Kidney capillary endothelial cell (primary cell): ENCODE measurements at places on chromosomes 1 and 21.

DNA sequence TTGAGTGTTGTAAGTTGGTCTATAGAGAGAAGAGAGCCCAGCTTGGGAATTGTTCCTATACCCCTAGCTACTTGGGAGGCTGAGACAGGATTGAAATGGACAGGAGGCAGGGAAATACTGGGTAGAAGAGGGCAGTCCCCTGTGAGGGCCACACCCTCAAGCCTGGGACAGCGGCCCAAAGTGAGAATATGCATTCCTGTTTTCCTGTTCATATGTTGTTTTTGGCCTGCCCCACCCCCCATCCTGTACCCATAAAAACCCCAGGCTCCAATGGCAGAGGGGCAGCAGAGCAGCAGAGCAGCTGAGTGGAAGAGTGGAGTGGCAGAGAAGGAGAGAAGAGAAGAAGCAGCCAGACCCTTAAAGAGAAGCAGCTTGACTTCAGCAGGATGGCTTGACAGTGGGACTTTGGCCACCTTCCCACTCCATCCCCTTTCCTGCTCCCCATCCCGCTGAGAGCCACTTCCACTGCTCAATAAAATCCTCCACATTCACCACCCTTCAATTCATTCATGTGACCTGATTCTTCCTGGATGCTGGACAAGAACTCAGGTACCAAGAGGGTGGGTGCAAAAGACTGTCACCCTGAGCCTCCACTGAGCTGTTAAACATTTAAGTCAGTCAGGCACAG lies 70.6 kb upstream of the PUM1 start:
- no peak for DNase-seq

- DNase-seq = no peak
Observed at GRCh38 chr1:231786126-231786525, 159.5 kb downstream of the DISC1 start.

- no peak for DNase-seq
Observed at GRCh38 chr1:107690491-107690890, 274.5 kb downstream of the VAV3 start.

DNA sequence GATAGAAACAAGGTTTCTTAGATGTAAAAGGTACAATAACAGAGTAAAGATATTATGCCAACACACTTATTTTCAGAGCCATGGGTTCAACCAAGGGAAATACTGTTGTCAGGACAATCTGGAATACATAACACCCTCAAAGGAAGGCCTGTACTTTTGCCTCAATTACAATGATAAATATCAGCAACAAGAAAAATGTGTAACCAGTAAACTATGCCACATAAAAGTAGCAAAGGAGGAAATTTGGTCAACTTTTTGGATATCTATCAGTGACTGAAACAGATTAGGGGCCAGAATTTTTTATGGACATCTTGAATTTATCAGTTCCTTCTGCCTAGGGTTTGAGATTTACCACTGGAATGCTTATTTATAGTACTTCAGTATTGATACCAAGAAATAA lies 24.6 kb upstream of the RAP1GAP start:
- DNase-seq = no peak

DNA sequence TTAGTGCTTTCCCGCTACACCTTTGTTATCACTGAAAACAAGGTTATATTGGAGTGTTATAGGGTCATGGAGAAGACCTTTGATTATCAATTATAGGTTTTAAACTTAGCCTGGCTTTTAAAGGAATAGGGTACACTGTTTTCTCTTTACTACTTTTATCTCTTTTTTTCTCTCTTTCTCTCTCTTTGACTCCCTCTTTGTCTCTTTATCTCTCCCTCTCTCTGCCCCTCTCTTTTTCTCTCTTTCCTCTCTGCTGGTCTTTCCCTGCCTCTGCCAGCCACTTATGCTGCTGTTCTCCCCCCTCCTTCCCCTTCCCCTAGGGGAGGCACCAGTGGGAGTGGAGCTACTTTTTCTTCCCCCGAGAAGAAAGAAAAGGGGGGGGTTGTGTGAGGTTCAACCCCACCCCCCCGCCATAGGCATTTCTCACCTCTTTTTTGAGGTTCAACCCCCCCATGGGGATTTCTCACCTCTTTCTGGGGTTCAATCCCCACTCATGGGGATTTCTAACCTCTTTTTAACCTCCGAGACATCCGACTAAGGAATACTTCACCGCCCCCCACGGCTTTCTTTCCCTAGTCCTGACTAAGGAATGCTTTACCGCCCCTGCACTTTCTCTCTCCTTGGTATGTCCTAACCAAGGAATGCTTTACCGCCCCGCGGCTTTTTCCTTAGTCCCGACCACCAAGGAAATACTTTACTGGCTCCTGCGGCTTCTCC lies 17.2 kb upstream of the ZBTB8B start:
- DNase-seq = peak; percentile 11

GRCh38 chr1:199333180-199333579 lies 694.3 kb upstream of the NR5A2 start:
- no peak for DNase-seq
